ENCODE measurements at places on chromosomes 12 and 14.

- DNase-seq, result no peak
Measured at GRCh38 chr14:89565607-89566006, 148.6 kb upstream of the FOXN3 start.

GRCh38 chr14:95227279-95227860 lies 70.0 kb upstream of the DICER1 start:
- peak; percentile 52 for DNase-seq

- DNase-seq, result no peak
Measured at GRCh38 chr12:95380997-95381786, 92.8 kb upstream of the METAP2 start.

DNA sequence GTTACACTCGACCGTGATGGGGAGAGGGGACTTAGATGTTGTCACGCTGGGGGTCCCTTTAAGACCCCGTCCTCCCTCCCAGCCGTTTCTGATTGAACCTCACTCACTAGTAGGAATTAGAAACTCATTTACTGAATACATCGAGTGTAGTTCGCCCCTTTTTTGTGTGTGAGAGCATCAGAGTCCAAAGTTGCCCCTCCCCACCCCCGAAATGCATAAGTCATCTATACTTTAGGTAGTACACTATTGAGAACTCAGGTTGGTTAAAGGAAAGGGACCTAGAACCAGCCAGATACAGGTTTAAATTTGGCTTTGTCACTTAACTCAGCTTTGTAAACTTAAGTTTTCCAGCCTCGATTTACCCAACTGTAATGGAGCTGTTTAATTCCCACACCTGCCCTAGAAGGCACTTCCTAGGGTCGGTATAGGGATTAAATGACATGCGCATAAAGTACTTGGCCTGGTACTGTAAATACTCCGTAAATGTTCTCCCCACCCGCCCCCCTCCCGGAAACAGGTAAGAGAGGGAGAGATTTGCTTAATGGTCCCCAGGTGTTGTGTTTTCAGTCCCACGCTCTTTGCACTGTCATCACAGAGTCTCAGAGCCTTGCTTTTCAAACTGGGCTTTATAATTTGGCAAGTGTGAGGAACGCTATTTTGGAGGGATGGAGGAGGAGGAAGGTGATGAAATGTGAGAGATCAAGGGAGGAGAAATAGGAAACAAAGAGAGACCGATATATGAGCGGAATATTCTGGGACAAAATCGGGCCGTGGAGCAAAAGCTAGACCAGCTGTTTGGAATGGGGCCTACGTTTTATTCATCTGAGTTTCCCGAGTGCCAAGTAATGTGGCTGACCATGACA lies 897 bp downstream of the SUDS3 start:
- peak; percentile 35 for DNase-seq

DNA sequence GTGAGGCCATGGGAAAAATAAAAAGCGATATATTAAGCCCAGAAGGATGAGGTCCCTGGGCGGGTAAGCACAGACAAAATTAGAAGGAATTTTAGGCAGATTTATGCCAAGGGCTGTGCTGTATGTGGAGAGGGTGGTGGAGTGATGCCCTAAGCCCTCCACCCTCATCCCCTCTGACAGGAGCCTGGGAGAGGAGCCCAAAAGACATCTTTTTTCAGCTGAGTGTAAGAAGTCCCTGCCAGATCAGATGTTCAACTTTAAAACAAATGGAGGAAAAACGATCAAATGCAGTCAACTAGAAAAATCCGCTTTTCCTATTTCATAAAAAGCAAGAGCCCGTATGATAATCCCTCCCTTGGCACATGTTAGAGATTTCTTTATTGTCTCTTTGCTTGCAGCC lies 47.7 kb upstream of the NRXN3 start:
- DNase-seq, result no peak

Measured in NCI-H1417 (cell line).